ENCODE measurements at places on chromosomes 13 and 19.

DNA sequence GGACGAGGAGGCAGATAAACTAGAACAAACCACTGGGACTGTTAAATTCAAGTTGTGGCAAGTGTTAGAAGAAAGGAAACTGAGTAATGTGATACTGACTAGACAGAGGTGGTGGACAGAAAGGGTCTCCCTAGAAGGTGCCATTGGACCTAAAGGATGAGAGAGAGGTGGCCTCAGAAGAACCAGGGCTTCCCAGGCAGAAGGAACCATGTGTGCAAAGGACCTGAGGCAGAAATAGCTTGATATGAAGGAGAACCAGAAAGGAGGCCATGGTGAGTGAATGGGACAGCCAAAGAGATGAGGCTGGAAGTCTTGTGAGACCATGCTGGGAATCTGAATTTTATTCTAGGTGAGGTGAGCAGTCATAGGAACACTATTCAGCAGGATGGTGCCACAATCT is 2.8 kb upstream of the SYDE1 start:
- no peak for DNase-seq

- DNase-seq, result no peak
Measured at GRCh38 chr13:63167699-63168337, 1752.2 kb upstream of the PCDH20 start.

GRCh38 chr19:32238076-32238475 is 107.3 kb upstream of the ZNF507 start:
- no peak for DNase-seq

GRCh38 chr19:41921577-41922576 is 6.4 kb downstream of the ERFL start:
- DNase-seq, result no peak

DNA sequence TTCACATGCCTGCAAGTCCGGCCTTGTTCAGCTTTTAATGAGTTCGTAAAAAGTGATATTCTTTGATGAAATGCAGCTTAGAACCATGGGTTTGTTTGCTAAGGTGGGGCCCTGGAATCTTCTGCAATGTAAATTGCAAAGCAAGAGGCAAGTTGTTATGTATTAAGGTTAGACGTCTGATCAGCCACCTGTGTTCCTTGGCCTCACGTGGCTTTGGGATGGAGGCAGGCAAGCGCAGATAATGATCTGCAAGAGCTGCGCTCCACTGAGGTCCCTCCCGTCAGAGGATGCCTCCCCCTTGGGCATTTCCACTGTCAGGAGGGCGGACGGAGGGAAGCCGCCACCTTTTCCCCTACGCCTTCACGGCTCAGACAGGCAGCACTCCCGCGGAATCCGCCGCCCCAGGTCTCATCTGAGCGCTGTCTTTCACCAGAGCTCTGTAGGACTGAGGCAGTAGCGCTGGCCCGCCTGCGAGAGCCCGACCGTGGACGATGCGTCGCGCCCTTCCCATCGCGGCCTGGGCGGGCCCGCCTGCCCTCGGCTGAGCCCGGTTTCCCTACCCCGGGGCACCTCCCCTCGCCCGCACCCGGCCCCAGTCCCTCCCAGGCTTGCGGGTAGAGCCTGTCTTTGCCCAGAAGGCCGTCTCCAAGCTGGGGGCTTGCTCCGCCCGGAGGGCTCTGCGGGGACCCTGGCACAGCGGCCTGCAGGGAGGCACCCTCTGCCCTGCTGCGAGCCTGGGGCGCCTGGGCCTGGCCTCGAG is 110.9 kb downstream of the CRYL1 start:
- DNase-seq, result no peak

DNA sequence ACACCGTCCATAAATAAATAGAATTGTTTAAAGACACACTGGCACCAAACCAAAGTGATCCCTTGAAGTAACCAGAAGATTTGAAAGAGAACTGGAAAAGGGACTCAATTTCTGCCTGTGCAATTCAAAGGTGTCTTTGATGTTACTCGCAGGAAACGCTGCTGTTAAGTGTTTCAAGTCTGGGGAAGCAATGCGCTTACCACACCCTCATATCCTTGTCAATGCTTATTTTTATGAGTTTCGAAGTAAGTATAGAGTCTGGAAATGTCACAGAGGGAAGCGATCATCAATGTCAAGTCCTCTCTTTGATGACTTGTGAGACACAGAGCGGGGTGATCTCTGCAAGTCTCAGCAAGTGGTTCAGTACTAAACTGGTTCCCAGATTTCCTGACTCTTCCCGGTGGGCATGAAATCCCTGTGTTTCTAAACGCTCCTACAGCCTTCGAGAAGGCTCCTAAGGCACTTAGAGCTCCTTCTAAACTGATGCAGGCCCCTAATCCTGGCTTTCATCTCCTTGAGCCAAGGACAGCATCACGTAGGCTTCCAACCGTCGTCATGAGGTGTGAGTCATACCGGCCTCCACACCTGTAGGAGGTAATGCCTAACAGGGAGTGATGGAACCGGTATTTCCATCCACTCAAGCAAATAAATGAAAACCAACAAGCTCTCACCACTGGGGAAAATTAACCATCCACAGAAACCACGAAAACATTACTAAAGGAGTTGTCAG is 22.8 kb downstream of the SYDE1 start:
- peak; percentile 46 for DNase-seq

GRCh38 chr13:85508683-85509329 is 290.4 kb downstream of the SLITRK6 start:
- no peak for DNase-seq

GRCh38 chr13:73034901-73035300 is 23.9 kb upstream of the KLF5 start:
- DNase-seq, result no peak

- no peak for DNase-seq
Measured at GRCh38 chr19:45780146-45780447, 2.2 kb downstream of the DMPK start.

GRCh38 chr19:2051773-2052704 is 995 bp upstream of the MKNK2 start:
- DNase-seq, result peak; percentile 63

DNA sequence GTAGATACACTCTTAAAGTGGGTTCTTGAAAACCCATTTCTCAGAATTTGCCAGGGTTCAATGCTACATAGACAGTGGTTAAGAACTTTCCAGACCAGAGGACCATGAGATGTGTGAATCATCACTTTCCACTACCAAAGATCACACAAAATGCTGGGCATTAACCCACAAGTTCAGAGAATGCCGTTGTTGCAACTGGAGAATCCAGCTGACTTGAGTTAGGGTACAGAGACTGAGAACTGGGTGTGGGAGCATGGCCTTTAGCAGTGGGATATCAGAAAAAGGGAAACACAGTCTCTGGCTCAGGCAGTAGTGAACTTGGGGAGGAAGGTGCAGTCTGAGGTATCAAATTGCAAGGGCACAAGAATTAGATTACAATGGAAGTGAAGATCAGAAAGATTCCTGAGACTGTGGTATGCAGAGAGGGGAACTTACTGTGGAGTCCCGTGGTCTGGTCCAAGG is 51.5 kb upstream of the WDFY2 start:
- DNase-seq, result no peak

DNA sequence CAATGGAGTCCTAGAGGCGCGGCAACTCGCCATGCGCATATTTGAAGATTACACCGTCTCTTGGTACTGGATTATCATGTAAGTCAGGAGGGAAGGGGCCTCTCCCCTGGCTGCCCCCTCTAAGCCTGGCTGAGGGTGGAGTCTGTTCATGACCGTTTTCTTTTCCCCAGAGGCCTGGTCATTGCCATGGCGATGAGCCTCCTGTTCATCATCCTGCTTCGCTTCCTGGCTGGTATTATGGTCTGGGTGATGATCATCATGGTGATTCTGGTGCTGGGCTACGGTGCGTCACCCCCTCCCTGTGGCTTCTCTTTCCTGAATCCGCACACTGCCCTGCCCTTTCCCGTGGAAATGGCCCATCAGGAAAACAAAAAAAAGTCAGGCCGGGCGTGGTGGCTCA is 6.5 kb downstream of the SLC44A2 start:
- DNase-seq, result no peak
